ENCODE measurements at places on chromosomes 2 and 18.
A peak's percentile ranks its signal among the peaks of the same experiment; 100 is the strongest.

DNA sequence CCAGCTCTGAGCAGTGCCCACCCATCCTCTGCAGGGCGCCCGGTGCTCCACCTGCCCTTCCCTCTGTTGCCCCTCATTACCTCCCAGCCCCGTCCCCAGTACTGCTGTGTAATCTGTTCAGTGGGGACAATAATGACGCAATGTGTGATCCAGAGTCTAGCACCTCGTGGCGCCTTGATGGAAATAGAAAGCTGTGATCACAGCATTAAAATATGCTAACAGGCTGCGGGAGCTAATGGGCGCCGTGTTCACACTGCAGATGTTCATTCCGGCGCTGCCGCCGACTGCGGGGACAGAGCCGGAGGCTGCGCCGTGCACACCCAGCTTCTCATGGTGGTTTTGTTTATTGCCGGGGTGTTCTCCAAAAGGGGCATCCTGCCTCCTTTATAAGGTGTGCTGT lies 235.2 kb downstream of the LDLRAD4 start:
- DNase-seq = no peak

GRCh38 chr2:181459621-181460021 lies 2.4 kb downstream of the ITGA4 start:
- peak; percentile 51 for DNase-seq

- no peak for DNase-seq
Measured at GRCh38 chr2:97718051-97718882, 4.9 kb downstream of the ZAP70 start.

DNA sequence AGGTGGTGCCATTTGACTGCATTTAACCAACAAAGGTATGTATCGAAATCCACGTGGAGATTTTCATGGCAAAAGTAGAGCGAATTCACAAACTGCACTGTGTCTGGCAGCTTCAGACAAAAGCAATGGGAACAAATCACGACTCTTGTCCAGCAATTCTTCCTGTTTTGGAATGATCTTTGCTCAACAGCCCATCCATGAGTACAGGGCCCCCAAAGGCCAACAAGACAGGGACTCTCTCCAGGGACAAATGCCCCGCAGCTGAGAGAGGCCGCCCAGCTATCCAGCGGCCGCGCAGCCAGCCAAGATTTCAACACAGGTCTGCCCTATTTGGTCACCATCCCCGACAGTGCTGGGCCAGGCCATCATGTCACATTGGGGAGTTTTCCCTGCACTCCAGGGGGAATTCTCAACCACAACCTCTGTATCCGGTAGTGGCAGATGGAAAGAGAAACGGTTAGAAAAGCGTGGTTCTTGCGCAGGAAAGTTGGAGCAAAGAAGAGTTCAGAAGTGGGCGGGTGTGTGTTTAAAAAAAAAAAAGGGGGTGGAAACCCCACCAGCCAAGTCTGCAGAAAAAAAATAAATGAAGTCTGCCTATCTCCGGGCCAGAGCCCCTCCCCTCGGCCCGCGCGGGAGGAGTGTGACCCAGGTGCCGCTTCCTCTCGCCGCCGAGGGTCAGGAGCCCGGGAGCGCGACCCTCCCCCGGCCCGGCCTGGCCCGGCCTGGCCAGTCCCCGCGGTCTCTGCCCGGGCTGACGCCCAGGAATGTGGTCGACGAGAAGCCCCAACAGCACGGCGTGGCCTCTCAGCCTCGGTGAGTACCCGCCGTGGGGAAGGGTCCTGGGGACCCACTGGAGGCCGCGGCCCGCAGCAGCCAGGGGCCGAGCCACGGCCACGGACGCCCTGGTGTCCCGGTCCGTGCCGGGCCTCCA lies at the start of gene GYPC:
GYPC (plus strand) TSS at position 659 of the 931 bp plus-strand sequence; CDS start at position 765, 106 bp downstream.
- DNase-seq = peak; percentile 67

DNA sequence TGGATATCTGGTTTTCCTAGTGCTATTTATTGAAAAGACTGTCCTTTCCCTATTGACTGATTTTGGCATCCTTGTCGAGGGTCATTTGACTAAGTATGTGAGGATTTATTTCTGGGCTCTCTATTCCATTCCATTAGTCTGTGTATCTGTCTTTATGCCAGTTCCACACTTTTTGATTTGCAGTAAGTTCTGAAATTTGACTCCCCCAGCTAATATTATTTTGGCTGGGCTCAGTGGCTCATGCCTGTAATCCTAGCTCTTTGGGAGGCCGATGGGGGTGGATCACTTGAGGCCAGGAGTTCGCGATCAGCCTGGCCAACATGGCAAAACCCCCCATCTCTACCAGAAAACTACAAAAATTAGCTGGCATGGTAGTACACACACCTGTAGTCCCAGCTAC lies 46.8 kb upstream of the GAREM2 start:
- no peak for DNase-seq

DNA sequence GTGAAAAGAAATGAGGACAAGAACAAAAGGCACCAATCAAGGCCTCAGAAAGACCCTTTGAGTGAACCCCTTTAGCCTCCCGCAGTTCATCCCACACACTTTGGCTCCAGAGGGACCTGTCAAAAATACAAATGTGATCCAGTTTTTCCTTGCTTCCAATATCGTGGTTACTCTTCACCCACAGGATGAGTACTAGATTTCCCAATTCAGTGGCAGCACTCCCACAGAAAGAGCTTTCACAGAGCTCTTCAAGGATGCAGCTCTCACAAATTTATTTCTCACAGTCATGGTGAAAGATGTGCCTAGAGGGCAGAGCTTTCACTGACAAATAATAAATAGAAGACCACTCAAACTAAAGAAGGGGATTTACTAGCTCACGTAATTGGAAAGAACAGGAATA lies 3.0 kb upstream of the GFPT1 start:
- no peak for DNase-seq

DNA sequence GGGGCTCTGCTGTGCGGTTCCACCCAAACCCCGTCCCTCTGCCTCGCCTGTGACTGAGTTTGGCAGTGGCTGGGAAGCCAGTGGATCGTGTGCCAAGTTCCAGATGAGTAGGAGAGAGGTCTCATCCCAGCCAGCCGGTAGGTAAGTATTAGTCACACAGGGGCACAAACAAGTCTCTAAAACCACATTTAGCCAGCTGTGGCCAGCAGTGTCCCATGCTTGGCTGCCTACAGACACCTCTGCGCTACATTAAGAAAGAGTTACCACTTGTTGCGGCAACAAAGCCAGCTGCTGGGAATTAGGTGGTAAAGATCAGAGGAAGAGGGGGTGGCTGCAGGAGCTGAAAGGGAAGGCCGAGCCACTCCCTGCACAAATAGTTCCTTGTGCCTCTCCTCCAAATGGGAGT lies 81.2 kb downstream of the GATA6 start:
- DNase-seq = no peak

GRCh38 chr2:202721621-202722020 lies 86.9 kb downstream of the FAM117B start:
- peak; percentile 46 for DNase-seq

DNA sequence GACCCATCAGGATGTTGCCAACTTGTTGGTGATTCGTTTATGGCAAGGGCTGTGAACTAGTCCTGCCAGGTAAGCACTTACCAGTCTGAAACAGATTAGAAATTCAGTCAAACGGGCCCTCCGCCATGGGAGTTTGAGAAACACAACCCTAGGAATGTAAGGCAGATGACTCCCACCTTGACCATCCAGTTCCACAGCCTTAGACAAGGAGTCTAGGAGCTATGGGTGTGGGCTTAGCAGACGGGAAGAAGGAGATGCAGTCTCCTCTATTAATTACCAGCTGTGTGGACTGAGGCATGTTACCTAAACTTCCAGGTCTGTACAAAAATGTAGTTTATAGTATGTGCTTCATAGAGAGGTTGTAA lies 319.4 kb upstream of the NCKAP5 start:
- no peak for DNase-seq

DNA sequence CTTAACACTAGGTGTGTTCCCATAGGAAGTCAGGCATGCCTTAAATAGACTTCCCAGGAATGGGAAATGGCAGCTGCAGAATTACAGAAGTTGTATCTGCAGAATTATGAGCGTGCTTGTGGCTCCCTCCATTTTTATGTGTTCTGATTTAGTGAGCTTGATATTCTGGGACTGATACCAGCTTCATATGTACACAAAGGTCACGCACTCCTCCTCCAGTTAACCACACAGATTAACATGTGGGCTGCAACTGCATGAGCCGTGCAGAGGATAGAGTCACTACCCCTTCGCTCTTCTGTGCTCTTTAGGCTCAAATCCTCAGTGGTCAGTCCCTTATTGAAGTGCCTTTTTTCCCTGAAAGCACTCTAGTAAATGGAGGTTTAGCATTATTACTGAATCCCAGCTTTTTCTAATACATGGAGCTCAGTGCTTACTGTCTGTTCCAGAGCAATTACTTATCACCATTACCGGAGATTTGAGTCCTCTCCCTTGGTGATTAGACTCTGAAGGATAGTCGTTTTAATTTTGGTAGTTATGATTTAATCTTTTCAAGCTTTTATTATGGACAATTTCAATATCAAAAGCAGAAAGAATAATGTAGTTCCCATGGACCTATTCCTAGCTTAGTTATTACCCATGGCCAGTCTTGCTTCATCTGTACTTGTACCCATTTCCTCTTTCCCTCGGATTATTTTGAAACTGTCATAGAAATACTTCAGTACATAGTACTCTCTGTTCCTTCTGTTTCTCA lies 238.3 kb downstream of the PRKCE start:
- no peak for DNase-seq

GRCh38 chr2:151886241-151886640 lies 58.0 kb upstream of the ARL5A start:
- DNase-seq = no peak

DNA sequence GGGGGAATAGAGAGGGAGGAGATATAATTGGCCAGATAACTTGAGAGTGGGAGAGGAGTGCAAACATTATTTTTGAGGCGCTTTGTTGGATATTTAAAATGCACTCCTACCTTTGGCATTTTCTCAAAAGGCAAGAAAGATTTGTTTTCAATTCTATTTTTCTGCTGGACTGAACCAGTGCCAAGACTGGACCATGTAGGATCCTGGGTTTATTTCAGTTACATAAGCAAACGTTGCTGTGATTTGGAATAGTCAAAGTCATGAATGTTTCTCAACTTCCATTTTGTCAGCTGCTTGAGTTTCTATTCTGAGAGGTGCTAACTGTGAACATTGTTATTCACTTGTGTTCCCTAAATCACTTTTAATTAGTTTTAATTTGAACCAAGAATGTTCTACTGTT lies 8.9 kb upstream of the CHRNA1 start:
- no peak for DNase-seq

- DNase-seq = peak; percentile 93
Measured at GRCh38 chr2:97870396-97870843, 125.3 kb downstream of the TMEM131 start.

GRCh38 chr2:119259296-119259860 lies 35.7 kb downstream of the STEAP3 start:
- DNase-seq = no peak

DNA sequence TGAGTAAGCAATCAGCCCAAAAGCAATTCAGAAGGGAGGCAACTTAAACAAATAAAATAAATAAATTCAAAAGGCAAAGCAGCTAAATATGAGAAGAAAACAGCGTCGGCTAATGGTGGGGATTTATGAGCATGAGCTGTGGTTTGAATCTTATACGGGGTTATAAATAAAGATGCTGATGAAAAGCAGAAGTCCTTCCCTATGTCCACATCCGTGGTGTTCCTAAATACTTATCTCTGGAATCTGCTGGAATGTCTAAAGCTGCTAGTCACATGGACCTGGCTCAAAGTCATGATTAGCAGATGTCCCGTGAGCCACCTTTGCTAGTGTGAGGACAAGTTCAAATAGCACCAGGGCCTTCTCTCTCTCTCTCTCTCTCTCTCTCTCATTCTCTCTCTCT lies 33.8 kb downstream of the SMIM21 start:
- DNase-seq = no peak

DNA sequence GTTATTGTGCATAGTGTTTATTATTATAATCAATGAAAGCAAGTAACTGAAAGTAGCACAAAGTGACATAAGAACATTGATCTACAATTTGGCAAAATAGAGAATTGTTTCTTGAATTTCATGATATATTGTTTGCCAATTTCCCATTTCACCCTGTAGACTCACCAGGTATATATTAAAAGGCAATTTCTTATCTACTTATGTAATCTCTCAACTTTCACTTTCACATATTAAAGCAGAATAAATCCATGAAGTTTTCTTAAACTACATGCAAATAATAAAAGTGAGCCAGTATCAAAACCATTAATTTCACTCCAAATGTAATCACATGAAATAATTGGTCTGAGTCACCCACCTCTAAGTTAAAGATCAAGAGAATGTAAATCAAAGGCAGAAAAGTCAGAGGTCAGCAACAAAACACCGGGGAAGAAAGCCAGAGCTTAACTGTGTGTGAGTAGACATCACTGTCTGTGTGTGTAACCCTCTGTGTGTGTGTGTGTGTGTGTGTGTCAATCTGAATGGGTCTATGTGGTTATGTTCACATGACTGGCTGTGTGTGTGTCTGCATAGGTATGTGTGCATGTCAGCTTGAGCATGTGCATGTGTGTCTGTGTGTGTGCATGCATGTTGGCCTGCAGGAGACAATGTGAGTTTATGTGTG lies 44.1 kb downstream of the ZNF385B start:
- peak; percentile 35 for DNase-seq

GRCh38 chr2:241724259-241724974 lies 10.0 kb upstream of the D2HGDH start:
- DNase-seq = no peak

GRCh38 chr2:83817511-83817910 lies 641.6 kb downstream of the SUCLG1 start:
- peak; percentile 31 for DNase-seq

GRCh38 chr2:154194909-154195643 lies 323.4 kb downstream of the GALNT13 start:
- no peak for DNase-seq

DNA sequence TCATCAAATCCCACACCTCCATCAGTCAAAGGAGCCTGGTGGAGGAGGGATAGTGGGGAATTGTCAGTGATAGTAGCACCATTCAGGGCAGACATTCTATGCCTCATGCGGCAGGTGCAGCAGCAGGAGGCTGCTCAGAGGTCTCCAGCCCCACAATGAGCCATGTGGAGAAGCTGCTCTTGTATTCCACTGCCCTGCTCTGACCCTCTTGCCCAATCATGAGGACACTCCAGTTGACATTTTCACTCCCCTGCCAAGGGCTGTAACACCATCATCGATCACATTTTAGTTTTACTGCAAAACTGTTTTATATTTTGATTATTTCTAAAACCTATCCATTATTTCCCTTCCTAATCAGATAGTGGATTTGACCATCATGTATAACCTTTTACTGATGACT lies 487.6 kb upstream of the KLHL29 start:
- DNase-seq = no peak

DNA sequence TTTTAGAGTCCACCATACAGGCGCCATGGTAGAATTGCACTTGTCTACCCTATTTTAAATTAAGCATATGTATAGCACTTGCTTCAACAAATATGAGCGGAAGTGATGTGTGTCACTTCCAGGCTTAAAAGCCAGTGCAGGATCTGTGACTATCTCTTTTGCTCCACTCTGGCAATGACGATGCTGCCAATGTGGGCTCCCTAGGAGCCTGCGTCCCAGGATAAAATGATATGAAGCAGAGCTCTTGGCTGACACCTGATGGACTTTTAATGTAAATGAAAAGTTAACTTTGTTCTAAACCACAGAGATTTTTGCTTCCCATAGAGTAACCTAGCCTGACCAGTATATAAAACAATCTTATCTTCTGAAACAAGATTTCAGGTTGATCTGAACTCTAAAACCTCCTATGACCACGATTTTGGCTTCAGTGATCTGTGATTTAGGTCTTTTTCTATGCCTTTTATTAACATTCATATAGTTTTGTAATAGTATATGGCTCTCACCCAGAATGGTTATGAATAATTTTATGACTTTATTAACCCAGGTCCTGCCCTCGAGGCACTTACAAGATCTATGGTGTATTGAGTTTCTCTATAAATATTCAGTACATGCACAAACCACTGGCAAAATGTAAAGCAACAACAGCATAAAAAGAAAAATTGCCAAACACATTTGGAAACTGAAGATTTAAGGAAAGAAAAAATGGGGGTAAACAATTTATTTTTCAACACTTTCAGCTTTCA lies 422.5 kb upstream of the PIK3C3 start:
- peak; percentile 68 for DNase-seq

Data from ELR (cell line).